ENCODE measurements at places on chromosomes 7 and 10. TPM values are rescaled to one million over a fixed set of nuclear protein-coding genes. Genes with fewer than 3 reads are reported as not detected.

GRCh38 chr7:121395494-121395960 lies 581 bp downstream of the FAM3C start:
- H3K27me3 ChIP-seq, result no peaks in the 10 kb centered on the region
- H3K27ac ChIP-seq, result peak overlapping the region; percentile 80
- peaks cover 10% of the 10 kb centered on the region for H3K4me1 ChIP-seq
- peak overlapping the region; percentile 77 for H3K4me3 ChIP-seq
- peak; percentile 57 for DNase-seq

- no peak overlapping the region for H3K4me3 ChIP-seq
- no peaks in the 10 kb centered on the region for H3K27me3 ChIP-seq
- peak; percentile 79 for DNase-seq
- no peaks in the 10 kb centered on the region for H3K36me3 ChIP-seq
- H3K4me1 ChIP-seq, result no peaks in the 10 kb centered on the region
These were observed 52.8 kb upstream of the VWDE start for GRCh38 chr7:12456506-12456905.

The CARD11 gene
- 2.5 TPM for total RNA-seq

DNA sequence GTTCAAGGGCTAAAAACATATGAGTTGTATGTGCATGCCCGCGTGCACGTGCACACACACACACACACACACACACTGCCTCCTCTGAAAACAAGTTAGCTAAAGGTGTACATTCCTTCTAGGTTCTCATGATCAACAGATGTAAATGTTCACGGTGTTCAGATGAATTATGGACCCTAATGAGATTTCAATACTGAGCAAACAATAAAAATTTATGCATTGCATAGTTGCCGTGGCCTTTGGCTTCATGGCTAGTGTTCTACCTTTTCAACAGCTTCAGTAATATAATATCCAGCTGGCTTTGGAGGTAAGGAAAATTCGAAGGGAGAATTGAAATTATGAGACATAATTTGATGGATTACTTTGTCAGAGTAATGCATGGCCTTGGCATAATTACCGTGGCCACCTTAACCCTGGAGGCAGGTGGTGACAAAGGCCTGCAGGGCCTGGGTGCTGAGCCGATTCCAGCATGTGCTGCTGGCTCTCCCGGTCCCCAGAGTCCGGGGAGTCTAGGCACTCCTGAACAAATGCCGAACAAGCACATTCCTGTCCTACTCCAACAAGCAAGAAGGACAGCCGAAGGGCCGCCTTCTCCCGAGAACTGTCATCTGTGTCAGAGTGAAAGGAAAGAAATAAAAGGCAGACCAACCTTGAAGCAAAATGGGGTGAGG lies 166.6 kb upstream of the TCF7L2 start:
- peak; percentile 85 for DNase-seq
- no peak overlapping the region for H3K4me3 ChIP-seq
- H3K36me3 ChIP-seq, result no peaks in the 10 kb centered on the region
- H3K27me3 ChIP-seq, result no peaks in the 10 kb centered on the region

The FGF8 gene
- not detected for total RNA-seq

- H3K4me3 ChIP-seq, result no peak overlapping the region
- no peaks in the 10 kb centered on the region for H3K4me1 ChIP-seq
- DNase-seq, result no peak
- no peaks in the 10 kb centered on the region for H3K27me3 ChIP-seq
- H3K36me3 ChIP-seq, result no peaks in the 10 kb centered on the region
- H3K27ac ChIP-seq, result no peak overlapping the region
These were observed 225.5 kb downstream of the ANKRD7 start for GRCh38 chr7:118449797-118450567.

The PLXNA4 gene
- 1.5 TPM for total RNA-seq

DNA sequence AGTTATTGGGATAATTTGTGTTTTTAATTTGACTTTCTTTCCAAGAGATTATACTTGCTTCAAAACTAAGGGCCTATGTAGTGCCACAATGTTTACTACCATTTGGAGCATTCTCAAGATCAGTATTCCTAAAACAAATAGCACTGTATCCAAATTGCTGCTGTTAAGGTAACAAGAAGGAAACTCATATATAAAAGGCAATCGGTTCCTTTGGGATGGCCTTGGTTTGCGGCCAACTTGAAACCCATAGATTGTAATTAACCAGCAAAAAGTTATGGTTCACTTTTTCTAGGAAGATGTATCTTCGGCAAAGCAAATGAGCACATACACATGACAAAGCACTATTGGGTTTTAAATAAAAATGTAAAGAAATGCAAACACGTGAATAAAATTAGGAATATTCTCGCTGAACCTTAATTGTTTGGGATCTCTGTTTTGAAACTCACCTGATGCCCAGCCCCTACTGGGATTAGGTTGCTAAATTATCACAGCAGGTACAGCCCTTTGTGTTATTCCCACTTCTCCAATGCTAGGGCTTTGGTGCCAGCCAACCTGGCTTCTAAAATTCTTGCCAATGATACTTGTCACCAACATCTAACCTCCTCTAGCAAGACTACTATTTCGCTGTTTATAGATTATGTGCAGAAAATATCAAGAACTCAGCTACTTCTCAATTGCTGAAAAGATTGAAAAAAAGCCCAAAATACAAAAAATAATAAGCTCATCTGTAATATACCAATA lies 16.0 kb downstream of the CDNF start:
- H3K27ac ChIP-seq, result no peak overlapping the region
- H3K4me3 ChIP-seq, result no peak overlapping the region
- no peaks in the 10 kb centered on the region for H3K36me3 ChIP-seq
- no peaks in the 10 kb centered on the region for H3K27me3 ChIP-seq

- no peak overlapping the region for H3K4me3 ChIP-seq
- no peak overlapping the region for H3K27ac ChIP-seq
- no peaks in the 10 kb centered on the region for H3K36me3 ChIP-seq
- H3K27me3 ChIP-seq, result no peaks in the 10 kb centered on the region
These were observed 26.0 kb upstream of the THSD7A start for GRCh38 chr7:11858026-11858425.

DNA sequence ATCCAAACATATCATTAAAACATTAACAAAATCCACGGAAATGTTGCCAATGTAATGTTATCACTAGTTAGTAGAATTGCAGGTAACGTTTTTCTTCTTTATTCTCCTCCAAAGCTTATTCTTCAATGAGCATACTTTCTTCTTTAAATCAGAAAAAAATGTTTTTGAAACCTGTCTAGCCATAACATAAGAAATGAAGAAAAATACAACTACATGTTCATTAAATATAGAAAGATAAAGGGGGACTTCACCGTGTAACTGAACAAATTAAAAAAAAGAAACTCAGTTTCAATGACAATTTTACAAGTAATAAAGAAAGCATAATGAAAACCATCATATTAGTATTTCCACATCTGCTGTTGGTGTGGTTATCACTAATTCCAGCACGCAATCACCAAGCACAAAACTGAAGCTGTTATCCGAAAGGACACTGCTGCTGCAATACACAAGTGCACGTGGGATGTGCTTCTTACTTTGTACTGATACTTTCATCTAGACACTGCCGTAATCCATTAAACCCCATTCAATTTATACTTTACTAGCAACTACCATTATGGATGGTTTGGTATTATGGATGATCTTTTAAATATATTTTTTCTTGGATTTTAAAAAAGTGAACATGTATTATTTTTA lies 9.6 kb downstream of the ESYT2 start:
- no peak for DNase-seq
- H3K27me3 ChIP-seq, result no peaks in the 10 kb centered on the region
- peaks cover 72% of the 10 kb centered on the region for H3K4me1 ChIP-seq

- H3K4me1 ChIP-seq, result no peaks in the 10 kb centered on the region
- no peak overlapping the region for H3K27ac ChIP-seq
- no peak for DNase-seq
- H3K27me3 ChIP-seq, result no peaks in the 10 kb centered on the region
These were observed 529.0 kb downstream of the TYW1 start for GRCh38 chr7:67525588-67525987.

GRCh38 chr7:142711746-142712616 lies 37.3 kb upstream of the PRSS1 start:
- no peak overlapping the region for H3K27ac ChIP-seq
- peak; percentile 24 for DNase-seq
- no peaks in the 10 kb centered on the region for H3K4me1 ChIP-seq
- H3K27me3 ChIP-seq, result no peaks in the 10 kb centered on the region
- H3K4me3 ChIP-seq, result no peak overlapping the region

DNA sequence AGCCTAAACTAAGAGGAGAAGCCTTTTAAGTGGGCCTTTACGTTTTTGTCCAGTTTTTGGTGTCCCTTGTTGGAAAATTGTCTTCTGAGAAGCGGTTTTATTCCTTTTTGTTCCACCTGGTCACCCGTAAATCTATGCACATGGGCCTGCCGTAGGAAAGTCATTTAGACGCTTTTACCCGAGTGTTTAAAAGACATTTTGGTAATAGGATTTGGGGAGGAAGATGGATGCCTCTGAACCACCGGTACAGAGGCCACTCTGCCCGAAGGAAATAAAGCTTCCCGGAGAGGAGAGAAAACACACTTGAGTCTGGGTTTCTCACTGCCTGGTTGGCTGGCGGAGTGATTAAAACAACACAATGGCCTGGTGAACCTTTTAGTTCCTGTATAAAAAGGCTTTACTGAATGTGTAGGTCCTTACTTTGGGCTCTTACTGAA lies 760 bp downstream of the THNSL1 start:
- no peaks in the 10 kb centered on the region for H3K36me3 ChIP-seq
- H3K4me1 ChIP-seq, result no peaks in the 10 kb centered on the region
- H3K27ac ChIP-seq, result peak overlapping the region; percentile 97
- peak; percentile 63 for DNase-seq

The ACSM6 gene
- 0.63 TPM for total RNA-seq

The SPAM1 gene
- total RNA-seq, result not detected

DNA sequence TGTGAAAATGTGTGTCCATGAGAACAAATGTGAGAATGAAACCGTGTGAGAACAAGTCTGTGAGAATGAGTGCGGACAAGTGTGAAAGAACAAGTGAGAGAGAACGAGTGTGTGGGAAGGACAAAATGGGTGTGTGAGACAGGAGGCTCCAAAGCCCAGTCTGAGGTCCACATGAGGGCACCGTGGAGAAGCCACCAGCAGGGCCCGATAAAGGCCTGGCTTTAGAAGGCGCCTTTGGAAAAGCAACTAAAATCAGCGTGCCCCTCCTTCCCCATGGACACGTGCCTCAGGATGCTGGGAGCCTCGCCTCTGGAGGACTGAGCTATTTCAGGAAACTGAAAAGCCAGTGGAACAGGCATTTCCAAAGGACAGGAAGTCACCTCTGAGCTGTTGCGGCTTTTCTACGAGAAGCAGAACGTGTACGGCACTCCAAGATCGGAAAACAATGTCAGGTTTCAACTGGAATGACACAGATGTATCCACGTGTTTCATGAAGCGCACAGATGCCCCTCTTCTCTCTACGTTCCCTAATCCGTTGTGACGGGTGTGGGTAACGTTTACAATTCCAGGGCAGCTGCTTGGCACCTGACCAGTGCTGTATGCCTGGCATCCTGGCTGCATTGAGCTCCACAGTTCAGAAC lies 46.4 kb downstream of the ESYT2 start:
- H3K27ac ChIP-seq, result peak overlapping the region; percentile 37
- no peak overlapping the region for H3K4me3 ChIP-seq
- H3K27me3 ChIP-seq, result no peaks in the 10 kb centered on the region
- H3K4me1 ChIP-seq, result peaks cover 6% of the 10 kb centered on the region

GRCh38 chr7:28017372-28017771 lies 163.2 kb downstream of the JAZF1 start:
- no peak overlapping the region for H3K4me3 ChIP-seq
- DNase-seq, result no peak
- no peaks in the 10 kb centered on the region for H3K36me3 ChIP-seq
- no peaks in the 10 kb centered on the region for H3K27me3 ChIP-seq
- peaks cover 32% of the 10 kb centered on the region for H3K4me1 ChIP-seq
- no peak overlapping the region for H3K27ac ChIP-seq

DNA sequence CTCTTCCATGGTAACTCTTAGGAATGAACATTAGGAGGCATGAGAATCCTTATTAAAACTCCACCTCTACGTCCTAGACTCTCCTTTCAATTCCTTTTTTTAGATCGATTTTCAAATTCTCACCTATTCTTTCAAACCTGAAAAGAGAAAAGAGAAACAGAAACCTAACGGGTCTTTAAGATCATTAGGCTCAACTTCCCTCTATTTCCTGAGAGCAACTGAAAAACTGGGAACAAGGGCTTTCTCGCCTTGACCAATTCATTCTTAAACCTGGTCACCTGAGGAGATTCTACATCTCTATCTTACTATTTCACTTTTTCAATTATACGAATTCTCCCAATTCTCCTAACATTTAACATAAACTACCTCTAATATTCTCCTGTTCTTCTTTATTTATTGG lies 2.8 kb downstream of the TFEC start:
- H3K4me1 ChIP-seq, result peaks cover 7% of the 10 kb centered on the region
- H3K36me3 ChIP-seq, result no peaks in the 10 kb centered on the region
- DNase-seq, result no peak
- H3K27me3 ChIP-seq, result no peaks in the 10 kb centered on the region
- H3K4me3 ChIP-seq, result no peak overlapping the region

The VGF gene
- total RNA-seq, result not detected

The ARHGAP22 gene
- 21.0 TPM for total RNA-seq

The HSPB1 gene
- 526 TPM for total RNA-seq

GRCh38 chr10:55091691-55092328 lies 290.8 kb upstream of the PCDH15 start:
- no peak for DNase-seq
- no peaks in the 10 kb centered on the region for H3K36me3 ChIP-seq
- H3K27me3 ChIP-seq, result no peaks in the 10 kb centered on the region
- no peak overlapping the region for H3K4me3 ChIP-seq

- no peaks in the 10 kb centered on the region for H3K27me3 ChIP-seq
- H3K36me3 ChIP-seq, result no peaks in the 10 kb centered on the region
- H3K4me1 ChIP-seq, result peaks cover 18% of the 10 kb centered on the region
- no peak overlapping the region for H3K27ac ChIP-seq
- no peak for DNase-seq
- H3K4me3 ChIP-seq, result no peak overlapping the region
These were observed 1.6 kb upstream of the ALOX5 start for GRCh38 chr10:45372251-45372951.

DNA sequence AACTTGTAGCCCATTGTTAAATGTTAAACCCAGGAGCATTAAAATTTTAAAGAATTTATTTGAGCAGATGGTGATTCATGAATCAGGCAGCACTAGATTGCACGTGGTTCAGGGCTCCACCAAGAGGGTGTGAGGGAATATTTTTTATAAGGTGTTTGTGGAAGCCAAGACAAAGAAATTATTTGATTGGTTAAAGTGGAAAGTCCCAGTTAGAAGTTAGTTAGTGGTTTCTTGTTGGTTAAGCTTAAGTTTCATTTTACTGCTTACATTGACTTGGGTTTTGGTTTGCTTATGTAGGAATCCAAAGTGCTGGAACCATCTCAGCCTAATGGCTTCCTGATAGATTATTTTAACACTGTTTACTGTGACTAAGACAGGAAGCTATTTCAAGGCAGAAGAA lies 906.2 kb downstream of the LRMDA start:
- H3K27me3 ChIP-seq, result no peaks in the 10 kb centered on the region
- H3K4me1 ChIP-seq, result no peaks in the 10 kb centered on the region
- DNase-seq, result no peak
- H3K4me3 ChIP-seq, result no peak overlapping the region

DNA sequence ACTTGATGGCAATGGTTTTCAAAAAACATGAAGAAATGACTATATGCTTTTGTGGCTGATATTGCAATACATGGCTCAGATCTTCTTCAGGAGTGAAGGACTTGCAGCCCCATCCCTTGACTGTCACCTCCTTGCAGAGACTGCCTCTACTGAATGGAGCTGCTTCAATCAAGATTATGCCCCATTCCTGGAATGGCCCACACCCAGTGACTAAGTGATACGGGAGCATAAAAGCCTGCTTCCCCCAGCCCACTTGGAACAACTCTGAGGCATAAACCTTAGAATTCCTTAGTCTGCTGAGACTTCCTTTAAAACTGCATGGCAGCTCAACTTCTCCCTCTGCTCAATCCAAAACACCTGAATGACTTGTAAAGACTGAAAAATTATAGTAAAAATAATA lies 957.1 kb downstream of the SORCS3 start:
- H3K4me1 ChIP-seq, result no peaks in the 10 kb centered on the region
- no peak for DNase-seq
- no peaks in the 10 kb centered on the region for H3K36me3 ChIP-seq
- no peaks in the 10 kb centered on the region for H3K27me3 ChIP-seq

Data from thyroid gland (tissue), 4 donors.